ENCODE measurements at places on chromosomes 2 and 18.

GRCh38 chr18:10519366-10519765, 6.5 kb upstream of the NAPG start:
- DNase-seq = no peak

DNA sequence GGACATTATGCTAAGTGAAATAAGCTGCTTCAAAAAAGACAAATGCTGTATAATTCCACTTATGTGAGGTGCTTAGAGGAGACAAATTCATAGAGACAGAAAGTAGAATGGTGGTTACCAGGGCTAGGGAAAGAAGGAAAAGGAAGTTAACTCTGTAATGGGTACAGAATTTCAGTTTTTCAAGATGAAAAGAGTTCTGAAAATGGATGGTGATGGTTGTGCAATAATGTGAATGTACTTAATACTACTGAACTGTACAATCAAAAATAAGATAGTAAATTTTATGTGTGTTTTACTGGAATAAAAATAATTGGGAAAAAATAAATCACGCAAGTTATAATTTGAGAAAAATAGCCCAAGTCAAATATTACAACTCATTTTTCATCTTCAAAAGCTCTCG, 27.5 kb downstream of the ARHGAP25 start:
- DNase-seq = no peak

DNA sequence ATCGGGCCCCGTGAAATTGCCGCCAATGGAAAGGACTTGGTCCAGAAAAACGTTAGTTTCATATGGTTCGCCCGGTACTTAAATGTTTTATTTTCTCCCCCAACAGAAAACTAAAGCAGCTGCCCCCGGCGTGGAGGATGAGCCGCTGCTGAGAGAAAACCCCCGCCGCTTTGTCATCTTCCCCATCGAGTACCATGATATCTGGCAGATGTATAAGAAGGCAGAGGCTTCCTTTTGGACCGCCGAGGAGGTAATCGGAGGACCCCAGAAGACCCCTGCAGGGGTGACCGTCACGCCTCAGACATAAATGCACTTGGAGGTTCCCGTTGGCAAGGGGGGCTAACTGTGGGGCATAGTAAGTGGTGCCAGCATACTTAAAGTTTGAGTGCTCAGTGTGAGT, 742 bp downstream of the RRM2 start:
- peak; percentile 21 for DNase-seq

DNA sequence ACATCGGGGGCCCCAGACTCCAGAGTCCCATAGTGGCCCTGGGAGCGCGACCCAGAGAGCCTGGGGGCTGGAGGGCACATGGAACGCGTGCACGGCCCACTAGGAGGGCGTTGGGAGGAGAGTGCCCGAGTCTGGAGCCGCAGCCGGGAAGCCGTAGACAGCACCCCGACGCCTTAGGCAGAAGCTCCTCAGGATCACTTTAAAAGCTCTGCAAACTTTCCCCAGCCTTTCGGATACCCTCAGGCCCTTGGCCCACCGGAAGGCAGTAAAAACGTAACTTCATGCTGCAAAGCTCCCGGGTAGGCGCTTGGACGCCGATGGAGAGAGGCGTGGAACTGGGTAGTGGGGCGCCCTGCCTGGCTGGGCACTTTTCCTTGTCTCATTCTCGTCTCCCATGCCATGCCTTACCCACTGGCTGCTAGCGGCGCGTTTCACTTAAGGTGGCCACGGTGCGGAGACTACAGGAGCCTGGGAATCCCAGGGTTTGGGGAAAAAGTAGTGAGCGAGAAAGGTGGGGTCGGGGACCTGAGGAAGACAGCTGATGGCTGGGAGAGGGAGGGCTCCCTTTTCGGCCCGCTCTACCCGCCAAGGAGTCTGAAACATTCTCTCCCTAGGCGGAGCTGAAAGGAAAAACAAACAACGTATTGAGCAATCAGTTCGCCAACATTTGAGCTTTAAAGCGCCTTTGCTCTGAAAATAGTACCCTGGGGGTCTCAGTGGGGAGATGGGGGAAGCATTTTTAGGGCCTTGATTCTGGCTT, 141.8 kb downstream of the MEIS1 start:
- no peak for DNase-seq

GRCh38 chr2:197300139-197300538, 10.4 kb downstream of the ANKRD44 start:
- no peak for DNase-seq

DNA sequence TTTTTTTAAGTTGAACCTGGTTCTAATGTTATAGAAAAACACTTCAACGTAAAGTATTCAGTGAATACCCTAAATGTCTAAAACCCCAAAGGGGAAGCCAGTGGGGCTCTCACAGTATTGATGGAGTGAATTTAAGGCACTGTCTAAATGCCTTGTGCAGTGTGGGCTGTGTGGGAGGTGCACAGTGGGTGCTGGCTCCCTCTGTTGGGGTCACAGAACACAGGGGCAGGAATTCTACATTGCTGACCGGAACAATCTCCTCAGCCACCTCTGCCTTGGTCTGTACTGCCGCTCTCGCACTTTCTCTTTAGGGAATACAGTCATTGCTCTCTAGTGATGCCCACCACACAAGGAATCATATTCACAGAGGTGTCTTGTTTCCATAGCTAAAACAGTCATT, 45.4 kb downstream of the SPRED2 start:
- DNase-seq = no peak

- no peak for DNase-seq
Measured at GRCh38 chr2:27069436-27069835, 2.0 kb downstream of the OST4 start.

- no peak for DNase-seq
Measured at GRCh38 chr2:216632952-216633615, at the start of gene IGFBP2. Gene IGFBP2 (plus strand): TSS chr2:216633420. CDS start chr2:216633524, 104 bp downstream.

DNA sequence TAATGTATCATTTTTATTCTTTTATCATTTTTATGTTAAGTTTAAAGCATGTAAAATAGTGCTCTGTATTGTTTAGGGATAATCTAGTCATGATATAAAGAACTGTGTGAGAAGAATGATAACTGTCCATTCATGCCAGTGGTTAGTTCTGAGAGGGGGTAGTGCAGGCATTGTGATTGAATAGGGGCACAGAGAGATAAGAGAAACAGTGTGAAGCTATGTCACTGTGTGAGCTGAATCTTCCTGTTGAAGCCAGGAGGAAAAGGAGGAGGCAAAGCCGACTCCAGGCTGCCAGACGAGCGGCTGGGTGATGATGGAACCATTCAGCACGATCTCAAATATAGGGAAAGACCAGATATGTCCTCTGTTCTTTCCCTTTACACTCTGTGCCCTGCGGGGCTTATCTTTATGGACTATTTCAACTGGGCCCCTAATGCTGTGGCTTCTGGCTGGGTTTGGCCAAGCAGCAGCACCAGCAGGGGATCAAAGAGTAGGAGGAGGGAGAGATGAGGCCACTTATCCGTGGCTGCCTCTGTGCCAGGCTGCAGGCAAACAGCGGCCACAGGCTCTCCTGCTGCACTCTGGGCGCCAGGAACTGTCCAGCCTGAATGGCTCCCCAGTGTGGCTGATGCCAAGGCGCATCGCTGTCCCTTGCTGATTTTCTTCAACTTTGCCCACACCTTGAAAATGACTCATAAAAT, 128.0 kb downstream of the SPP2 start:
- DNase-seq = no peak

DNA sequence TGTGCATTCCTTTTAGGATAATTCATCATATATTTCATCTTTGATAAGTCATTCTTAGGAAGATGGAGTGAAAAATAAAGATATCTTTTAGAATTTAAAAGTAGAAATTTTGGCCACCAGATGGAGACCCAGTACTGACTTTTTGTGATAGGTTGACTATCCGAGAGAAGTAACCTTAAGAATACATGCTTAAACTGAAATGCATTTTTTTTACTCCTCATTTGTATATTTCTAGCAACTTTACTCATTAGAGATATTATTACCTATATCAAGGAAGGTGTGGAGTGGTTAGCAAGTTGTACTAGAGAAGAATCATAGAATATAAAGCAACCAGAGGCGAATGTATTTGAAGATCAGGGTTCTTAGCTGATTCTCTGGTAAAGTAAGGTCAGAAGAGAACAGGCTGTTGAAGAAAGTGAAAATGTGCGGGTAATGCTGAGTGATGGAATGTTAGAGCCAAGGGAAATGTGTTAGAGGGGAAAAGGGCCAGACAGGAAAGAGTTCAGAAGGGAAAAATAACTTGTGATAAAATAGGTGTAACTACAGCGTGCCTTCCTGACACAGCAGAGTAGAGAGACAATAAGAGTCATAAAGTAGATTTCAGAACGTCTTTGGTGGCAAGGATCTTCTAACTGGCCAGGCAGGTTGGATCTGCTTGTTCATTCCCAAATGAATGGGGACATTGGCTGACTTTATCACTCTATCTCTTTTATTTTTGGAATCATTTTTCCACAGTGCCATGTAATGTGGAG, 52.3 kb downstream of the TDRD15 start:
- DNase-seq = peak; percentile 60

- peak; percentile 87 for DNase-seq
Measured at GRCh38 chr2:105235388-105236059, 6.0 kb upstream of the GPR45 start.

DNA sequence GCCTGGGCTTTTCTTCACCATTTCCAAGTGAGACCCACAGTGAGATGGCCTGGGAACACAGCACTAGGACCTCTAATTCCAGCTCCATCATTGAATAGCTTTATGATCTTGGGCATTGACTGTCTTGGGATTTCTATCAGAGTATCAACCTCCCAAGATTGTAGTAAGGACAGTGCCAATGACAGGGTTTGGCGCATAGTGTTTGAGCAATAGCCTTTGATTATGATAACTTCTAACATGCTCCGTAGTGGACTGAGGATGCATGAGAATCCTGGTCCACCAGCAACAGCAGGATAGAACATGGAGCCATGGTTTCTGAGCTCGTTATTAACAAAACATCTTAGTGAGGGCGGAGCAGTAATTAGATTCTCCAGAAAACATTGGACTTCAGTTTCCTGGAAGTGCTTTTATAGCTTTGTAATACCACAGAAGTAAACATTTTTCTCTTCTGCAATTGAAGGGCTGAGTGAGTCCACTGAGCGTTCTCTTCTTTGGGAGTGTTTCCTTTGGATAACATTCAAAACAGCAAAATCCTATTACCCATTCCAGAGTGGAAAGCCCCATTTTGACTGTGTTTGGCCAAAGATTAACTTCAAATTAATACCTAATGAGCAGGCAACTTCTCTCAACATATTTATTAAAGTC, 63.7 kb downstream of the IL1R2 start:
- DNase-seq = no peak

GRCh38 chr2:18332477-18332876, 228.0 kb downstream of the RDH14 start:
- no peak for DNase-seq

GRCh38 chr2:102066554-102066953, 74.8 kb downstream of the IL1R2 start:
- no peak for DNase-seq

- peak; percentile 82 for DNase-seq
Measured at GRCh38 chr2:74119912-74120825, 27.5 kb downstream of the BOLA3 start.

- no peak for DNase-seq
Measured at GRCh38 chr2:226742347-226742746, 57.3 kb downstream of the IRS1 start.

DNA sequence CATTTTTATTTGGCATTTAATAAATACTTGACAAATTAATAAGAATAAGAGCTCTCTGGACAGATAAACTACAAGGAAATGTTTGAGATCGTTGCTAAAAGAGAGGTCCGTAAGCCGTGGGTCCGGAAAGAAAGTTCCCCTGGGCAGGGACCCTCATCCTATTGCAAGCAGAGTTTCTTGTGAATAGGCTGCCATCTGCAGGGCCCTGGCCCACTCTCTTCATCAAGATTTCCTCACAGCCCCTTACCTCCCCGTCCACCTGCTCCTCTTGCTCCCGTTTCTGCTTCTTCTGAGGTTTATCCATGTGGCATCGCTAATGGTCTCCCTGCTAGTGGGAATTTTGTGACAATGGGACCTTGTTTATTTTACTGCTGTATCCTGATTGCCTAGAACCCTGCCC, 30.1 kb upstream of the MC5R start:
- DNase-seq = no peak

DNA sequence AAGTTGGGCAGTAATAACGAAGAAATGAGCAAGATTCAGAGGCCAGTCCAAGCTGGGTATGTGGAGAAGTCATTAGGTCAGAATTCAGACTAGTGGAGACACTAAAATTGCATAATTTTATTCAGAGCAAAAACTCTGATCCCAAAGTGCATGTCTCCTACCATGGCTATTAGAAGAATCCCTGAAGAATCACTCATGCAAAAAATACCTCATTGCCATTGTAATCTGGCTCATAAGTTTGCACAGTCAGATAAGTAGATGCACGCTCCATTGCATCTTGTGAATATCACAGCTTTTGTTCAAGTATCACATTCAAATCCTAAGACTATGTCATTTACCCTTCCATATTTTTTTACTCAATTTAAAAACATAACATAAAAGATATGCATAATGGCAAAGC, 692.2 kb upstream of the KLHL29 start:
- no peak for DNase-seq

DNA sequence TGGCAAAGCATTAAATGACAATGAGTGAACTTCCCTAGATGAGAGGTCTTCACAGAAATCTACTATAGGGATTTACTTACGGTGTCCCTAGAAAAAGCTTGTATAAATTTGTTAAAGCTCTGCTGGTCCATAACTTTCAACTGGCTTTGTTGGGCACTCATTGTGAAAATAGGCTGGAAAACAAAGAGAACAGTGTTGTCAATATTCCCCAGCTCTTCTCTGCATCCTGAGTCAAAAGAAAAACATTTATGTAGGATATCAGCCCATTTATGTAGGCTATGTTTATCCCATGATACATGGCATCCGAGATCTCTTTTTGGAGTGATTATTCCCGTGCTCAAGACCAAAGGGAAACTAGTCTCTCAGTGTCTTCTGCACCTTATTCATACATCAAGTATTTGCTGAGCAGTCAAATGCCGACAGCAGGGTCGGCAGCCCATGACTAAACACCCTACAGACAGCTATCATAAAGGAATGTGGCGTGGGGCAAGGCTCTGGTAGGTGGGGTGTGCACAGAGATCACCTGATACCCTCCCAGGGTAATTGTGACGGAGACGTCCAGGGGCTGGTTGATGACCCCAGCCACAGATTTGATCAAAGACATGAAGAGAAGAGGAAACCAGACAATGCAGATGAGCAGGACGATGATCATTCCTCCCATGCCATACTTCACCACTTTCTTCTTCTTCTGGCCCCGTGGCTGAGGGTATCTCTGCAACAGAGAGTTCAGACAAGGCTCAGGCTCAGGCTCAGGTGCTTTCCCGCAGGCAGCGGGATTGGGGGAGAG, 155.9 kb downstream of the NAPG start:
- DNase-seq = no peak

GRCh38 chr2:88834866-88835265, 143.4 kb downstream of the RPIA start:
- no peak for DNase-seq

- DNase-seq = peak; percentile 61
Measured at GRCh38 chr2:7007846-7008741, 90.9 kb downstream of the RNF144A start.

GRCh38 chr2:156189143-156189542, 143.4 kb downstream of the NR4A2 start:
- DNase-seq = no peak

GRCh38 chr2:162586311-162586710, 242.4 kb downstream of the GCA start:
- DNase-seq = no peak
